ENCODE measurements at places on chromosomes 5 and 9. TPM values are rescaled to one million over a fixed set of nuclear protein-coding genes. Genes with fewer than 3 reads are reported as not detected.

ITGA1 gene
- total RNA-seq = 237 TPM

NSG2 gene
- not detected for total RNA-seq

NDST1 gene
- 93.8 TPM for total RNA-seq

CEL gene
- not detected for total RNA-seq

GTF2H2C gene
- 26.9 TPM for total RNA-seq

RBM22 gene
- total RNA-seq = 39.8 TPM

PCDHB11 gene
- total RNA-seq = 0.29 TPM

RASA1 gene
- total RNA-seq = 77.7 TPM

ZNF454 gene
- 2.0 TPM for total RNA-seq

SLC25A2 gene
- total RNA-seq = 0.44 TPM

PCDHA1 gene
- not detected for total RNA-seq

WDR38 gene
- not detected for total RNA-seq

OR1Q1 gene
- total RNA-seq = not detected

IFNA5 gene
- total RNA-seq = not detected

FOXD4L4 gene
- total RNA-seq = 0.14 TPM

TEX48 gene
- total RNA-seq = not detected

FRRS1L gene
- not detected for total RNA-seq

TMEM252 gene
- not detected for total RNA-seq

THBS4 gene
- 0.14 TPM for total RNA-seq

PCDHB10 gene
- total RNA-seq = 0.43 TPM

PCDHGA7 gene
- total RNA-seq = 4.3 TPM

PALM2AKAP2 gene
- 66.4 TPM for total RNA-seq

CHSY3 gene
- 15.6 TPM for total RNA-seq

ROPN1L gene
- 0.29 TPM for total RNA-seq

FAM163B gene
- total RNA-seq = 2.2 TPM
